ENCODE measurements at places on chromosomes 4 and X.

DNA sequence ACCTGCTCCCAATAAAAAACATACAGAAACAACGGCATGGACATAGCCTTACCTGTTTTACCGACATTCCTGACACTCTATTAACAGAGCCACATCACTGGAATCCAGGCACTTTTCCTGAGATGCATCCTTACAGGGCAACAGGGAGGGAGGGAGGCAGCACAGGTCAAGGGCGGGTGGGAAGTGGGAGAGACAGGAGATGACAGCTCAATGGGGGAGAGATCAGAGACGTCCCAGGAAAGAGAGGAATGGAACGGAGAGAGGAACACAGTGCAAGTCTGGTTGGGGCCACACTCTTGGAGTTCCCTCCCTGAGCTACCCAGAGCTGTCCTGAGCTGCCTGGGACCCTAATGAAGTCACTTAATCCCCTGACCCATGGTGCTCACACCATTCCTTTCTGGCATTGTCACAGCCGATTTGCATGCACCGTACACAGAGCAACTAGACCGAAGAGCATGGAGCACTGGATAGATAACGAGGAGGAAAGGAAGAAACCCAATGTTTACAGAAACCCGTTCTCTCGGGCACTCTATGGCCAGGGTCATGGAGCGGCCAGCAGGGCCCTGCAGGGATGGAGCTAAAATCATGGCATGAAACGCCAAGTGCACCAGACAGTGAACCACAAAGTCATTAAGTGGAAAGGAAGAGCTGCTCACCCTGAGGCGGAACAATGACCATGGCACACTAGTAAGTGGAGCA lies 93.1 kb downstream of the NSUN7 start:
- DNase-seq = peak; percentile 97

GRCh38 chr4:168685136-168685809 lies 188.4 kb downstream of the PALLD start:
- DNase-seq = no peak

DNA sequence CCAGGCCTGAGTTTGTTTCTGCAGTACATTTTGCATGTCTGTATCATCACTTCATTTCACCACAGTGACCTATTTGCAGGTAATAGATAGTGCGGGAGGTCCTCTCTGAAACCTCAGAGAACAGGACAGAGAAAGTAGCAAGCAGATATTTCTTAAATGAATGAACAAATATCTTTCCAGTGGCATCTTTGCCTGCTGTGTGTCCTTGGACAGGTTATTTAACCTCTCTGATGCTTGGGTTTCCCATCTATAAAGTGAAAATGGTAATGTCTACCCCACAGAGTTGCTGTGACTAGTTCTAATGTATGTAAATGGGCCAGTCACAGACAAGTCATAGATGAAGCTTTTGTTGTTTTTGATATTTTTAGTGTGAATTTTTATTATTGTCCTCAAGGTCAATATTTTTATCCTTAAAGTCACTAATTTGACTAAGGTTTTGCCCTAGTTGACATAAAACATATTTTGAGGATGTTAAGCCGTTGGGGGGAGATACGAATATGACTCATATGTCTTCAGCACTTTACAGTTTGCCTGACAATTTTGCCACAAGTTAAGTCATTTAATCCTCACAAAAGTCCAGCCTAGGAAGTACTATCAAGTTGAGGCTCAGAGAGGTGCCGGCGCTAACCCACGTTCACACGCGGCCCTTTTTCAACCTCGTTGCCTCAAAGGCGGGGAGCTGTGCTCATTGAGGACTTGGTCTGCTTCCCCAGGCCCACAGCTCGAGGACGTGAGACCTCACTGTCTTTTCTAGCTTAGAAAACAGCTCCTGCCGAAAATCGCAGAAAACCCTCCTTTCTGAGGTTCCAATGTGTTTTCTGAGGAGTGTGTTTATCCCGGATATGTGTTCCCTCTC lies 126.7 kb upstream of the STX18 start:
- no peak for DNase-seq

GRCh38 chrX:108299101-108299591 lies 139.1 kb downstream of the COL4A6 start:
- no peak for DNase-seq

DNA sequence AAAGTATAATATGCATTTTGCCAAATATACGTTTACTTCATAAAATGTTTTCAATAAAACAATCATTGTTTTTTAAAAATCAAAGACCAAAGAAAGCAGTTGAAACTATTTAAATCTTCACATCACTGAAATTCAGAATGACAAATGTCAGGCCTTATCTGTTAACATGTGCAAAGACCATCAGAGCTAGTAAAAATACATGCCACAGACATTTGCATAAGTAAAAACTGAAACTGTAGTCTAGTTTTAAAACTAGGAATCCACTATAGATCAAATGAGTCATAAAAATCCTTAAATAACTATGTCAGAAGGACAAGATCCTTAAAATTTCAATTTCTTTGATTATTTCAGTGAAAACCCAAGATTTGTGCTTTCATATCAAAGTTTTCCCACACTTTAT lies 24.8 kb downstream of the KLHL15 start:
- DNase-seq = no peak

DNA sequence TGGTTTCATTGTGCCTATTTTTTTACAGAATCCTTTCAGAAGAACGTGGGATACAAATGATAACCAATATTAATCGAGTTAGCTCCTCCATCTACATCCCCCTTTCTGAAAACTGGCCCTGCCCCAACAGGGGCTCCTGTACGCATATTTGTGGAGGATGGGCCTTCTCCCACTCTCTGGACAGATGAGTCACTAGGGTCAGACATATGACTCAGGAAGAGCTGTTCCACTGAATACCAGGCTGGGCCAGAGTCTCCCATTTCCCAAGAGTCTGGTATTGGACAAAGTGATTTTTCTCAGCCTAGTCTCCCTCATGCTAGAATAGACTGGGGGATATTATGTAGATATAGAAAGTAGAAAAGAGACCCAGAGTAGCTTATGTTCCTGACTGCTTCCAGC lies 142.4 kb downstream of the TSPAN5 start:
- DNase-seq = peak; percentile 28

- DNase-seq = no peak
These were observed 23.3 kb upstream of the GUCY1B1 start for GRCh38 chr4:155735496-155735895.

- DNase-seq = peak; percentile 75
These were observed 45.1 kb downstream of the ADGRL3 start for GRCh38 chr4:61245069-61245714.

All from foreskin melanocyte (primary cell).